ENCODE measurements at places on chromosomes 5 and 9.

- no peak for DNase-seq
Measured at GRCh38 chr5:71972777-71973473, 134.3 kb upstream of the MAP1B start.

DNA sequence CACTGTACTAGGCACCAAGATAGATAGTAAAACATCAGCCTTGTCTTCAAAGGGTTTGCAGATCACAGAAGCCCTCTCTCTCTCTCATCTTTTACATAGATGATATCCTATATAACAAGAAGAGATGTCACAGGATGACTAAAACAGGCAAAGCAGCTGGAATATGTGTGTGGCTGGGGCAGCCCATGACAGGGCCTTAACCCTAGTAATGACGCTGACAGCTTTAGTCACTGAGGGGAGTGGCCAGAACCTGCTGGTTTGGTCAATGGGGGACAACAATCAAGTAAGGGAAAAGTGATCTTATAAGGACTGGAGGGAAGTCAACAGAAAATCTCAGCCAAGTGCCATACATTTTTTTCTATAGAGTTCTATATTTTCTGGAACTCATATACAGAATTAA lies 41.9 kb upstream of the RIC1 start:
- peak; percentile 61 for DNase-seq

GRCh38 chr5:175015028-175015685 lies 290.8 kb downstream of the MSX2 start:
- no peak for DNase-seq

GRCh38 chr5:173794901-173795416 lies 93.2 kb upstream of the CPEB4 start:
- DNase-seq, result no peak

DNA sequence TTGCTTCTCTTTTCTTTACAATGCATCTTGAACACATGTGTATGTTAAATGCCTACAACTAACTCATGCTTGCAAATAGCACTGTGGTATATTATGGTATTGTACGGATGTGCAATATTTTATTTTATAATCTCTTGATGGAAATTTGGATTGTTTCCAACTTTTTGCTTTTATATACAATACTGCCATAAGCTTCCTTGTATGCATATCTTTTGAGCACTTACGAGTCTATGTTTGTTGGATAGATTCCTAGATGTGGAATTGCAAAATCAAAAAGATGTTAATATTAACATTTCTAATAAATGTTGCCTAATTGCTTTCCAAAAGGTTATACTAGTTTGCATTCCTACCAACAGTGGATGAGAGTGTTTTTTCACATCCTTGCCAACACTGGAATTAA lies 3.4 kb upstream of the GALNT12 start:
- no peak for DNase-seq

- DNase-seq, result no peak
Measured at GRCh38 chr9:100104314-100104713, 5.3 kb downstream of the INVS start.

DNA sequence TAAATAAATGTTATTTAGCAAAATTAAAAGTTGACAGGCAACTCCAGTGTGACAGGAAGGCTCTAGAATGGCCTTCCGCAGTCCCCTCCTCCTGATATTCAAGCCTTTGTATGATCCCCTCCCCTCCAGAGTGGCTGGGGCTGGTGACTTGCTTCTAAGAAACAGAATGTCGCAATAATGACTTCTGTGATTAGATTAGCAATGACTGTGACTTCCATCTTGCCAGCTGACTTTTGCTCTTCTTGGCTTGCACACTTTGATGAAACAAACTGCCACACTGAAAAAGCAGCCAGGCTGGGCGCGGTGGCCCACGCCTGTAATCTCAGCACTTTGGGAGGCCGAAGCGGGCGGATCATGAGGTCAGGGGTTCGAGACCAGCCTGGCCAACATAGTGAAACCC lies 106.5 kb upstream of the LARP1 start:
- no peak for DNase-seq

GRCh38 chr9:82154573-82154972 lies 166.0 kb downstream of the SPATA31D1 start:
- no peak for DNase-seq

GRCh38 chr5:181173027-181173419 lies 25.6 kb downstream of the OR2V2 start:
- no peak for DNase-seq

DNA sequence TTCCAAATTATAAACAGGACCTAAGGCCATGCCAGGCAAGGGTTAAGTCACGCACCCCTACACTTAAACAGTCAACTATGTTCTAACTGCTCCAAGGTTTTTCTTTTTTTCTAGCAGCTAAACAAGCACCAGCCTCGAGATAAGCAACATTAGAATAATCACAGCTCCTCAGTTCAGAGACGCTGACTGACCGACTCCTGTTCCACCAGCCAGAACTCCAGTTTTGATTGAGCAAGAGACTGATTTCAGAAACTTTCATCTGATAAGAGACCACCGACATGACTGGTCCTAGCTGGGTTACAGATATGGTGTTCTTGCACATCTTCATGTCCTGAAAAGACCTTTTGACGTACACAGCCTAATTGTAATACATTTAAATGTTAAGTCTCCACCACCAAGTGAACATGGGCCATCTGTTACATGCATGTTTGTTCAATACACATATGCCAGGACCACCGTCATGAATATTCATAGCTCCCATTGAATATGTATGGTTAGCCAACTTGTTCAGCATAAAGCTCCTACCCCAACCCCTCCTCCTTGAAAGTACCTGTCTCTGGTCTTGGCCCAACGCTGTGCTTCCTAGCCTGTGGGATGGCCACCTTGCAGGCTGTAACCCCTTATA lies 23.7 kb upstream of the OTULINL start:
- no peak for DNase-seq

- no peak for DNase-seq
Measured at GRCh38 chr5:164671640-164672039, 1166.2 kb downstream of the MAT2B start.

DNA sequence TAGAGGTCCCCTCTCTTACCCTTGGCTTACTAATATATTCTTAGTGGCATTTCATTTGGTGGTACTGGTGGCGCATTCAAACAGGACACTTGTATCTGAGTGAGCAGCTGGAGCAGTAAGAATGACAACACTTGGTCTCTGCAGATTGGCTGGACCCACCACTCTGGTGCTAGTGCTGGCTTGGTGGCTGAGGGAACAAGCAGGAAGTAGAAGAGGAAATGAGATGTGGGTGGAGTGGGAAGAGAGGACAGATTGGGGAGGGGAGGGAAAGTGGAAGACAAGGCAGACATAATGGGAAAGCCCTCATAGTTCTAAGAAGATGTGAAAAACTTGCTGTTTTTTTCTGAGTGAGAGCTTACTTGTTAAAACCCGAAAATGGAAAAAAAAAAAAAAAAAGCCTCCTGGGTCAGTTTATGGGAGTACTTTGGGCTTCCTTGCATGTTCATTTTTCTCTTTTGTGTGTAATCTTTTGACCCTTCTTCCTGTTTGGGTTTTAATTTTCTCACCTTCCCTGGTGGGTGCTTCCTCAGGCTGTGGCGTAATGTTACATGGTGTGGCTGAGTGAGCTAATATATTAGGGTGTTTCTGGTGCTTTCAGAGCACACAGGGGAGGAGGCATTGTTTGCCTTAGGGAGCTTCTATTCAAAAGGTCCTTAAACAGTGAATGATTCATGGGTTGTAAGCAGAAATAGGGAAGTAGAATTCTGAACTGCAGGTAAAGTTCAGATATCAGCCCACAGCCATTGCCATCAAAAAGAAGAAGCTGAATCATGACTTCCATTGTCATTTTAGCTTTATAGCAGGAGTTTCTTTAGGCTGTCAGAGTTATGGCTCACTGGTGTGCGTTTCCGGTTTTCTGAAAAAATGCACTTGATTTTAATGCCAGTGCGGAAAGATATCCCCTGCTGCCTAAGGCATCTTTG lies 52.3 kb downstream of the TLE4 start:
- peak; percentile 36 for DNase-seq

GRCh38 chr9:93093127-93093876 lies 2.7 kb upstream of the CARD19 start:
- no peak for DNase-seq

DNA sequence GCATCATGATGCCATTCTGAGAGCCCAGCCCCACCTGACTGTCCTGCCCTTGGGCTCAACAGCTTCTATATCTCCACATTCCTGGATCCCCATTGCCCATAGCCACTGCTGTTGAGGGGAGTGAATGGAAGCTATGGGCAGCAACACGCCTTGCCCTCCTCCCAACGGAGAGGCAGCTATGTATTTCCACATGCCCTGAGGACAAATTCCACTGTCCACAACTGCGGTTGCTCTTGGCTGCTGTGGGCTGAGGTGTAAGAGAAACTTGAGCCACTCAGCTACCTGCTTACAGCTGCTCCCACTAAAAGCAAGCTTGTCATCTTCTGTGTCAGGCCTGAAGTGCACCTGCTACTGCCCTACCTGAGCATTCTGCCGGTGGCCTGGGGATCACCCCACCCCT lies 222.9 kb downstream of the PSAT1 start:
- no peak for DNase-seq

DNA sequence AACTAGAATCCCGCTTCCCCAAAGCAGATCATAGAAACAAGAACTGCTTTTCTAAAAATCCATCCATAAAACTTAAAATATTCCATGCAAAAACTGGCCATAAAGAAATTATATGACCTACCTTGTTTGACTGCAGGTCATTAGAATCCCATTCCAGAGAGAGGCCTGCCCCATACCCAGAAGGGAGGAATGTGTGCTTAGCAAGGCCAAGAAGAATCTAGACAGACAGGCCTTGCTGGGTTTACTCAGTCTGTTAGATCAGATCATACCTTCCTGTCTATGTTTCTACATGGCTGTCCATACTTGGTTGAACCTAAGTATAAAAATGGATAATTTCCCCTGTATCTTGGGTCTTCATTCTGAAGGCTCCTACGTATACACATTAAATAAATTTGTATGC lies 358.8 kb upstream of the TRPC7 start:
- DNase-seq, result no peak

DNA sequence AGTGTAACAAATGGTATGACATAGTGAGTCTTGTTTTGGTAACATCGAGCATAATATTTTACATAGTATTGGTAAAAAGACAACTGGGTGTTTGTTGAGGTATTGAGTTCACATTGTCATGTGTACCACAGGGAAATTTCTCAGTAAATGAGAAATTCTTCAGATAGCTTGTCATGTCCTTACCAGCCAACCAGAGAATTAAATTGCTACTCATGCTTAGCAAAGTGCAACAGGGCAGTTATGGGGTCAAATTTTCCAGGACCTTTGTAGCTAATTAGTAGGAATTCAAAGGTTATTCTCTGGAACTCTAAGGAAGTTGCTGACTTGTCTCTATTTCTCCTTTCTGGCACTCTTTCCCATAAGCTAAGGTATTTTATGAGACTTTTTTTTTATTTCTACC lies 595.7 kb downstream of the EFNA5 start:
- no peak for DNase-seq

DNA sequence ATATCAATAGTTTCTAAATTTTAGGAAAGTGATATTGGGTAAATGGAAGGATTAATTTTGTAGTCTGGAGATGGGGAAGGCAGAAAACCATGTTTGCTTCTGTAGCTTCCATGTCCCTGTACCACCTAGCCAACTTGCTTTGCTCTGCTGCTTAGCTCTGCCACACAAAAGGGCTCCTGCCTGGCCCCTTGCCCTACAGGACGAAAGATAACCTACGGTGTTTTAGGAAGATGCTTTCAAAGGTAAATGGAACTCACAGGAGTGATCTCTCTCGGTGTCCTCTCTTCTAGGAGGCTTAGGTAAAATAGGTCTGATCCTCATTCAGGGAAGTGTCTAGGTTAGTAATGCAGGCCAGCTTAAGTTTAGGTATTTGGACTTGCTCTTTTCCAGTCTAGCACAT lies 37.8 kb upstream of the DMXL1 start:
- no peak for DNase-seq
